ENCODE measurements at places on chromosomes 2 and 18. TPM values are rescaled to one million over a fixed set of nuclear protein-coding genes. Genes with fewer than 3 reads are reported as not detected.

DNA sequence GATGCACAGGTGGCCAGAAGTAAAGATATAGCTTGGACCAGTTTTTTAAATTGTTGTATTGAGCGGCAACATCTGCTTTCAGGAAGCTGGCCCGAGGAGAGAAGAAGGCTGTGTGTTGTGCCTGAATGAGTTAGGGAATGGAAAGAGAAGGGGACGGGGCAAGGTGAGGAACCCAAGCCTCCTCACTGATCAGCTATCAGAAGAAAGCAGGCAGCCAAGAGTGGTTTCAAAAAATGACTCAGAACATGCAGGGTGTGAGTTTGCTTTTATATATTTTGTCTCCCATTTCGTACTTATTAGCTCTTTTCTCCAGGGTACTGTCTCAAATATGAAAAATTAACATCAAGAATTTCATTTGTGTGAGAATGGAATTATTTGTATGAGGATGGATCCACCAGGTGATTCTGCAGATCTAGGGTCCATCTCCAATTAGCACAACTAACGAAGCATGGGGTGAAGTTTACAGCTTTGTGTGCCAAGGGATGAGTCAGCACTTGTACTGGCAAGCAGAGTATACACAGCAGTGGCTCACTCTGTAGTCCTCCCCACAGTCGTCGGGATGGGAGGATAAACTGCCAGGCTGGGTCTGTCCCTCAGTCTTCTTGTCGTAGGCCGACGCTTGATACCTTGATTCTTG lies 175.7 kb downstream of the PIEZO2 start:
- DNase-seq = no peak

DNA sequence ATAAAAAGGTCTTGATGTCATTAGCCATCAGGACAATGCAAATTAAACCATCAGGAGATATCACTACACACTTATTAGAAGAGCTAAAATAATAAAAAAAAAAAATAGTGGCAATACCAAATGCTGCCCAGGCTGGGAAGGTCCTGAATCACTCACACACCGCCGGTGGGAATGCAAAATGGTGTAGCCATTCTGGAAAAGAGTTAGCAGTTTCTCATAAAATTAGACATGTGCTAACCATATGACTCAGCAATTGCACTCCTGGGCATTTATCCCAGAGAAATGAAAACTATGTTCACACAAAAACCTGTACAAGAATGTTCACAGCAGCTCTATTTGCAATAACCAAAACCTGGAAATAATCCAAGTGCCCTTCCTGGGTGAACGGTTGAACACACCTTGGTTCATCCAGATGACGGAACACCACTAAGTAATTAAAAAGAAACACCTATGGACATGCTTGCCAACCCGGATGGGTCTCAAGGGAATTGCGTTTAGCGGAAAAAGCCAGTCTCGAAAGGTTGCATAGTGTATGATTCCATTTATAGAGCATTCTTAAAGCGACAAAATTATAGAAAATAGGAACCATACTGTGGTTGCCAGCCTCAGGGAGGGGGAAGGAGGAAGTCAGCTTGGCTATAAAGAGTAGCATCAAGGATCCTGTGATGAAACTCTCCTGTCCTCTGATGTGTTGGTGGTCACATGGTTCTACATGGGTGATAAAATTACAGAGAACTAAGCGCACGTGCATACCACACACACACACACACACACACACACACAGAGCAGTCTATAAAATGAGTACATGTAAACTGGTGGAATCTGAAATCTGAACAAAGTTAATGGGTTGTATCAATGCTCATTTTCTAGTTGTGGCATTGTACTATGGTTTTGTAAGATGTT lies 4.6 kb downstream of the MBP start:
- DNase-seq = no peak

UGT1A6 gene
- polyA plus RNA-seq = 2.8 TPM

DNA sequence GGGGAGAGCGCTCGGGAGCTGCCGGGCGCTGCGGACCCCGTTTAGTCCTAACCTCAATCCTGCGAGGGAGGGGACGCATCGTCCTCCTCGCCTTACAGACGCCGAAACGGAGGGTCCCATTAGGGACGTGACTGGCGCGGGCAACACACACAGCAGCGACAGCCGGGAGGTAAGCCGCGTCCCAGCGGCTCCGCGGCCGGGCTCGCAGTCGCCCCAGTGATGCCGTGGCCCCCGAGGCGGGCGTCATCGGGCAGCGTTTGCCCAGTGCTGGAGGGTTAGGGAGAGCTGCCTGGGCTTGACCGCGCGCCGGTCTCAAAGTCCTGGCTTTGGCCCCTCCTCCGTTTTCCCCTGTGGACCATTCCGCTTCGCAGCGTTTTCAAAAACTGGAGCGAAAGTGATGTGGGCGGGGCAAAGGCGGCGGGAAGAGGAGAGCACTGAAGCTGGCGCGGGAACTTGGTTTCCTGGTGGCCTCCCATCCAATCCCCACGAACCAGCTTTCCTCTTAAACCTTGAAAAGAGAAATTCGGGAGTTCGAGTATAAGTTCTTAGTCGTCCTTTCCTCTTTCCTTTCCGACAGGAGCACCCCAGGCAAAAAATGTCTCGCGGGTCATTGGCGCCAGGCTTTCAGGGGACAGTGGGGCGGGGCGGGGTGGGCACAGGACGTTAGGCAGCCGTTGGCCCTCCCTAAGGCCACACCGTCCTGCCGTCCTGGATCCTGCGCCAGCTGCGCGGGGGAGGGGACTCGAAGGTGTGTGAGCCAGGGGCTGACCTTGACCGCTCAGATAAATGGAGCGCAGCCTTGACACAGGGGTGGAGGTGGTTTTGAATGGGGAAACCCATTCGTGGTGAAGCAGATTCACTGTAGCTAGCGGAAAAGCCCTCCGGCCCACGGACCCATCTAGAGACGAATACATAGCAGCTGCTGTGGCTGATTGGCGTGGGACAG lies 821 bp downstream of the TYMS start:
- peak; percentile 93 for DNase-seq

DNA sequence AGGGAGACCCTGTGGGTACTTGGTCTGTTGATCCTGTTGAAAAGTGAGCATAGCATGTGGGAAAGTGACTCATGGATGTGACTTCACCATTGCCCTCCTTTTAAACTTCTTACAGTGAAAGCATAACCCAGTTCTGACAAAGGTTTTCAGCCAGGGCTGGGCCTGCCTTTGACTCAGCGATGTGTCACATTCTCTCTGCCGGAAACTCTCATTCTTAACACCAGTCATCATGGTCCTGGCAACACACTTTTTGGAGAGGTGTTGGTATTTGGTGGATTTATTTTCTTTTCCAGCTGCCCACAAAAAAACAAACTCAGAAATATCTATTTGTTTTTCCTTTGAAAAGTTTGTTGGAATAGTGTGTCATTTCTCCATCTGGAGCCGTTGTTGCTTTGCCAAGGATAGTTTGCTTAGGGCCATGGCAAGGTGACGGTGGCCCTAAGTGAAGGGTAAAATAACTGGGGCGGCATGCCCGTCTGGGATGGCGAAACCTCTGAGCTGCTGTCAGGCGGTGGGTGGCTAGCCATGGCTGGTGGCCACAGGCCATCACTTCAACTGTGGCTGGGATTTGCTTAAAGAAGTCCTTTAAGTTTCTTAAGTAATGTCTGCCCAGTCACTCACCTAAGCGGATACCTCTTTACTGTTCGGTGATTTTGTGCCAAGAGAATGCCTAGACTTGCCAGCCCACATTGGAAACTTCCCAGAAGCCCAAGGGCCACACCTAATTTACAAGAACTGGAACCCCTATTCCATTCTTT lies 123.3 kb downstream of the LTBP1 start:
- DNase-seq = no peak

GRCh38 chr2:192443831-192444230 lies 249.1 kb upstream of the TMEFF2 start:
- no peak for DNase-seq

Data from renal pelvis (tissue), 12 donors.